ENCODE measurements at places on chromosomes 13 and 19.

GRCh38 chr13:106522898-106523525, 12.4 kb downstream of the EFNB2 start:
- H3K27ac ChIP-seq: peak overlapping the region; percentile 15
- peaks cover 63% of the 10 kb centered on the region for H3K4me1 ChIP-seq
- no peak for DNase-seq
- peak overlapping the region; percentile 23 for H3K4me3 ChIP-seq

DNA sequence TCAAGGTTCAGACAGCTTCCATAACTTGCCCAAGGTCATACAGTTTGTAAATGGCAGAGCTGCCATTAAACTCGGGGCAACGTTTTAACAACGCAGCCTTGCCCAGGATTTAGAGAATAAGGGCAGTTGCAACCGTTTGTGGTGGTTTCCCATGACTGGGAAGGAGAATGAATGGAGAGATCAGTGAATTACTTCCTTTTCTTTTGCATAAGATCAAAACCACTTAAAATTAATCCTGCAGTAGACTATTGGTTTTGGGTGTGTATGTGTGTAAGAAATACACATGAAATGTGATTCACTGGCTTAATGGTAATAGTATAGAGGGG, 179.1 kb upstream of the MIR17HG start:
- no peaks in the 10 kb centered on the region for H3K27me3 ChIP-seq
- H3K4me3 ChIP-seq: no peak overlapping the region
- peaks cover 4% of the 10 kb centered on the region for H3K4me1 ChIP-seq
- no peak for DNase-seq
- no peaks in the 10 kb centered on the region for H3K36me3 ChIP-seq

- peaks cover under 1% of the 10 kb centered on the region for H3K36me3 ChIP-seq
- DNase-seq: no peak
Measured at GRCh38 chr13:63094717-63095116, 1679.1 kb upstream of the PCDH20 start.

- peaks cover 12% of the 10 kb centered on the region for H3K27me3 ChIP-seq
- H3K4me1 ChIP-seq: peaks cover 30% of the 10 kb centered on the region
- no peaks in the 10 kb centered on the region for H3K36me3 ChIP-seq
- H3K27ac ChIP-seq: no peak within 1 kb of the TSS
- DNase-seq: peak; percentile 34
Measured at GRCh38 chr19:48325265-48325910, at the start of gene EMP3. TSS of gene EMP3 (plus strand) at chr19:48325552. CDS start at chr19:48326845, 1,293 bp downstream.

- peaks cover 29% of the 10 kb centered on the region for H3K4me1 ChIP-seq
- H3K36me3 ChIP-seq: peaks cover 19% of the 10 kb centered on the region
- H3K27ac ChIP-seq: no peak overlapping the region
- peaks cover 18% of the 10 kb centered on the region for H3K27me3 ChIP-seq
Measured at GRCh38 chr19:8335343-8336071, 7.6 kb downstream of the KANK3 start.

- H3K27ac ChIP-seq: peak overlapping the region; percentile 57
- no peak for DNase-seq
Measured at GRCh38 chr13:27634231-27634630, 12.5 kb downstream of the POLR1D start.

DNA sequence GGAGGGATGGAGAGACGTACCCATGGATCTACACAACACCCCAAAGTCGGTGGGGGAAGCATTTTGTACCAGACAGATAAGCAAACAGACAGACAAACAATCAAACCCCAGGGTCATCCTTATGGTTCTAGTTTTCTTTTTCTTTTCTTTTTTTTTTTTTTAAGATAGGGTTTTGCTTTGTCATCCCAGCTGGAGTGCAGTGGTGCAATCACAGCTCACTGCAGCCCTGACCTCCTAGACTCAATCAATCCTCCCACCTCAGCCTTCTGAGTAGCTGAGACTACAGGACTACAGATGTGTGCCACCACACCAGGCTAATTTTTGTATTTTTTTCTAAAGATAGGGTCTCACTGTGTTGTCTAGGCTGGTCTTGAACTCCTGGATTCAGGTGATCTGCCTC, 17.9 kb upstream of the FBL start:
- no peaks in the 10 kb centered on the region for H3K27me3 ChIP-seq
- H3K4me1 ChIP-seq: no peaks in the 10 kb centered on the region
- no peak for DNase-seq
- H3K27ac ChIP-seq: no peak overlapping the region
- H3K36me3 ChIP-seq: no peaks in the 10 kb centered on the region

GRCh38 chr13:54124700-54125099, 1096.1 kb downstream of the OLFM4 start:
- H3K27ac ChIP-seq: no peak overlapping the region
- peaks cover 3% of the 10 kb centered on the region for H3K4me1 ChIP-seq
- H3K36me3 ChIP-seq: no peaks in the 10 kb centered on the region
- H3K27me3 ChIP-seq: no peaks in the 10 kb centered on the region
- H3K4me3 ChIP-seq: no peak overlapping the region
